ENCODE measurements at places on chromosomes 1 and 21. TPM values are rescaled to one million over a fixed set of nuclear protein-coding genes. Genes with fewer than 3 reads are reported as not detected.

DNA sequence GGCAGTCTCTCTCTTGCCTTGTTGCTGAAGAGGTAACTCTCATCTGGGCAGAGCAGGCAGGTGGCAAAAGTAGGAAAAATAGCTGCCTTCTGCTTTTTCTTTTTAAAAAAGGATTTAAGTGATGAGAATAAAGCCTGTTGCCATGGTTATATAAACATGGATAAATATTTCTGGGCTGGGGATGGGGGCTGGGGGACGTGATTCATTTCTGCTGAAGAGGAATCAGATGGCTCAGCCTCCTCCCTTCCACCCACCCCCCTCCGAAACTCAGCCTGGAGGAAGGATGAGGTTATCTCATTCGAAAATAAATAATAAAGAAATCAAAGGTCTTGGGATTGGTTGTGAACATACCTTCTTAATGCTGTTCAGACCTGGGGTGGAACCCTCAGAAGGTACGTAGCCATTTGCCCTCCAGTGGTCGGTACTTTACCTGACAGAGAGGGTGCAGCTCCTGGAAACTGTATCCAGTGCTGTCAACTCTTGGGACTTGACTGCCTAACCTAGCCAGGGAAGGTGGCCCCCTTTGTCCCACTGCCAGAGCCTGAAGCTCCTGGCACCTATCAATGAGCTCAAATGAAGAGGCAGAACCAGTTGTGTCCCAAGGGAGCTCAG, 3.8 kb upstream of the INKA2 start:
- peaks cover 18% of the 10 kb centered on the region for H3K27me3 ChIP-seq
- H3K4me1 ChIP-seq, result peaks cover 21% of the 10 kb centered on the region
- H3K36me3 ChIP-seq, result peaks cover 5% of the 10 kb centered on the region

DNA sequence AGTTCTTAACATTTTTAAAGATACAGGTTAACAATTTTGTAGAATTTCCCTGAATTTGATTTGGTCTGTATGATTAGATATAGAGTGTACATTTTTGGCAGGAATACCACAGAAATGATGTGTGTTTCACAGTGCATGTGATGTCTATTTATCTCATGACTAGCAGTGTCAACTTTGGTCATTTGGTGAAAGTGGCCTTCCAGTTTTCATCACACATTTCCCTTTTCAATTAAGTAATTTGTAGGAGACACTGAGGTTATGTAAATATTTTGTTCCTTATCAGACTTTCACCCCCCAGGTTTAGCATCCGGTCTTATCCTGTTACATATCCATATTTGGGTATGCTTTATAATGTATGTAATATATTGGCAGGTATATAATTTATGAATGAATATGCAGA, 41.8 kb downstream of the MAP3K7CL start:
- no peaks in the 10 kb centered on the region for H3K27me3 ChIP-seq
- H3K36me3 ChIP-seq, result no peaks in the 10 kb centered on the region
- no peak overlapping the region for H3K27ac ChIP-seq
- no peak overlapping the region for H3K4me3 ChIP-seq

Gene KRTAP19-1
- not detected for total RNA-seq

DNA sequence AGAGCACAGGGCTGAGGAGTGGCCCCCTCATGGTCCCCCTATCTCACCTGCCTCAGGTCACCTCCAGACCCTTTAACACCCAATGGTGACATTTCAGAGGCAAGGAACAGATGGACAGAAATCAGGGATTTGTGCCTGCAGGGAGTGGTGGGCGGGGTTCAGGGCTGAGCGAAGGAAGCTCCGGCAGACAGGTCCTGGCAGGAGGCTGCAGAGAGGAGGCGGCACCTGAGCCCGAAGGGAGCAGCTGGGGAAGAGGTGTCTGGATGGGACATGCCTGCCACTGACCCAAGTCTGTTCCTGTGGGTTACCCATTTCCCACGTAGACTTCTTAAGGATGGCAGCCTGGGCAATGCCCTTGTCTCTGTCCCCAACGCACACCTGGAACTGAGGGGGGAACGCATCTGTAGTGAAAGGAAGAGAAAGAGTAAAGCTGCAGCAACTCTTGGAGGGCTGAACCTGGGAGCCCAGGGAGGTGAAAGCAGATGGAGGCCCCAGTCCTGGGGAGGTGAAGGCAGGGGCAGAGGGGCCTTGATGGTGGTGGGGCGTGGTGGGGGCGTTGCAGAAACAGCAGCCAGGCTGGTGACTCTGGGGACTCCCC, 61.6 kb upstream of the ADARB1 start:
- DNase-seq, result no peak
- H3K27me3 ChIP-seq, result peaks cover 8% of the 10 kb centered on the region
- H3K4me3 ChIP-seq, result no peak overlapping the region
- H3K36me3 ChIP-seq, result no peaks in the 10 kb centered on the region

DNA sequence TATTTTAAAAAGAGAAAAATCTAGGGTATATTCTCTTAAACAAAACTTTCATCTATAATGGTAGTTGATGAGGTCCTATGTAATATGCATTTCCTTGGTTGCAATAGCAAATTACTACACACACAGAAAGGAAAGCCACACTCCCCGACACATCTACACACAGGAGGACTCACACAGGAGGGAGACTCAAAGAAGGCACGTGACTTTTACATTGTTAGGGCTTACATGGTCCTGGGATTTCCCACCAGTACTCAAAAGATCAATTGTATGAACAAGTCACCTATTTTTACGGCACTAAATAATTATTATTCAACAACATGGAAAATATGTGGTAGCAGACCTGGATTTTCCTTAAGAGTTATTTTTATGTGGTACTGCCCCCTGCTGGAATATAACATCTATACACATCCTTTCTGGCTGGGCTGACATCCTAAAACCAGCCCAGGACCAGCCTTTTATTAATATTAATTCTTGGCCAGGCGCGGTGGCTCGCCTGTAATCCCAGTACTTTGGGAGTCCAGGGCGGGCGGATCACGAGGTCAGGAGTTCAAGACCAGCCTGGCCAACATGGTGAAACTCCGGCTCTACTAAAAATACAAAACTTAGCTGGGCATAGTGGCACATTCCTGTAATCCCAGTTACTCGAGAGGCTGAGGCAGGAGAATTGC, 33.9 kb upstream of the LGALS8 start:
- H3K4me1 ChIP-seq, result no peaks in the 10 kb centered on the region
- DNase-seq, result no peak
- no peaks in the 10 kb centered on the region for H3K36me3 ChIP-seq
- no peak overlapping the region for H3K27ac ChIP-seq
- no peak overlapping the region for H3K4me3 ChIP-seq

- no peaks in the 10 kb centered on the region for H3K36me3 ChIP-seq
- H3K27me3 ChIP-seq, result no peaks in the 10 kb centered on the region
- H3K4me3 ChIP-seq, result no peak overlapping the region
- no peaks in the 10 kb centered on the region for H3K4me1 ChIP-seq
- no peak for DNase-seq
Observed at GRCh38 chr1:178143730-178144690, 50.1 kb downstream of the RASAL2 start.

GRCh38 chr1:66336641-66336990, 197.3 kb upstream of the SGIP1 start:
- H3K4me3 ChIP-seq, result no peak overlapping the region
- peaks cover 1% of the 10 kb centered on the region for H3K4me1 ChIP-seq
- no peak for DNase-seq
- H3K27me3 ChIP-seq, result no peaks in the 10 kb centered on the region

DNA sequence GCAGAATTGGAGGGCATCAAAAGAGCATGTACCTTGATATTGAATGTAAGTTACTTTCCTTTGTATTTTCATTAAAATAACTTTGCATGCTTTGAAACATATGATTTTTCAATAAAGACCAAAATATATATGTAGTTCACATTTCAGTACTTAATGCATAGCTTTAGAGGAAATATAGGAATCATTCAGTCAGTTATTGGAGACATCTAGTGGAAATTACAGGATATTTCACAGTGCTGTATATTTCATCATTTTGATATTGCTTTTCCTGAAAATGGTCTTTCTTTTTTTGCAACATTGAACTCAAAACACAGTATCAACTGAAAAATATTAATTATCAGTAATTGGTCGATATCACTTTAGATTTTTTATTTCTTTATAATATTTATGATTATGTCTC, 375.8 kb downstream of the NCAM2 start:
- no peak for DNase-seq
- H3K27me3 ChIP-seq, result no peaks in the 10 kb centered on the region
- H3K4me1 ChIP-seq, result no peaks in the 10 kb centered on the region
- no peak overlapping the region for H3K27ac ChIP-seq
- no peaks in the 10 kb centered on the region for H3K36me3 ChIP-seq
- H3K4me3 ChIP-seq, result no peak overlapping the region

Gene DEPDC1
- 2.5 TPM for total RNA-seq

DNA sequence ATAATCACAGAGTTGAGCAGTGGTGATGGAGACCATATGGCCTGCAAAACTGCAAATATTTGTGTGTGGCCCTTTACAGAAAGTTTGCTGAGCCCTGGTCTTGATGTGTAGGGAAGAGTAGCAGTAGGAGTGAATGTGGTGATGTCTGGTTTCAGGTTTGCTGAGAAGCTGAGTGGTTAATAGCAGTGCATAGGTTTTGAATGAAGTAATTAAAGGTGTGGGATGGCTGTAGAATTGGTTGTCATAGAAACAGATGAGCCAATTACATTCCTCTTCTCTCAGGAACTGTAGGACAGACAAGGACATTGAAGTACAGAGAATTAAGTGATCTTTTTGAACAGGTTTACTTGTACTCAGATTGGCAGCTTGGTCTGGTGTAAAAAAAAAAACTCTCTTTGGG, 37.4 kb downstream of the PRDM2 start:
- no peak overlapping the region for H3K27ac ChIP-seq
- no peaks in the 10 kb centered on the region for H3K36me3 ChIP-seq
- H3K4me3 ChIP-seq, result no peak overlapping the region

- no peak overlapping the region for H3K27ac ChIP-seq
- H3K4me3 ChIP-seq, result no peak overlapping the region
- peaks cover 19% of the 10 kb centered on the region for H3K4me1 ChIP-seq
Observed at GRCh38 chr1:229554886-229555621, 3.5 kb downstream of the ABCB10 start.

Gene LRIF1
- 21.1 TPM for total RNA-seq

Gene PGBD5
- 72.4 TPM for total RNA-seq

Gene TNFRSF9
- total RNA-seq, result 0.15 TPM

Gene ESRRG
- 9.0 TPM for total RNA-seq

DNA sequence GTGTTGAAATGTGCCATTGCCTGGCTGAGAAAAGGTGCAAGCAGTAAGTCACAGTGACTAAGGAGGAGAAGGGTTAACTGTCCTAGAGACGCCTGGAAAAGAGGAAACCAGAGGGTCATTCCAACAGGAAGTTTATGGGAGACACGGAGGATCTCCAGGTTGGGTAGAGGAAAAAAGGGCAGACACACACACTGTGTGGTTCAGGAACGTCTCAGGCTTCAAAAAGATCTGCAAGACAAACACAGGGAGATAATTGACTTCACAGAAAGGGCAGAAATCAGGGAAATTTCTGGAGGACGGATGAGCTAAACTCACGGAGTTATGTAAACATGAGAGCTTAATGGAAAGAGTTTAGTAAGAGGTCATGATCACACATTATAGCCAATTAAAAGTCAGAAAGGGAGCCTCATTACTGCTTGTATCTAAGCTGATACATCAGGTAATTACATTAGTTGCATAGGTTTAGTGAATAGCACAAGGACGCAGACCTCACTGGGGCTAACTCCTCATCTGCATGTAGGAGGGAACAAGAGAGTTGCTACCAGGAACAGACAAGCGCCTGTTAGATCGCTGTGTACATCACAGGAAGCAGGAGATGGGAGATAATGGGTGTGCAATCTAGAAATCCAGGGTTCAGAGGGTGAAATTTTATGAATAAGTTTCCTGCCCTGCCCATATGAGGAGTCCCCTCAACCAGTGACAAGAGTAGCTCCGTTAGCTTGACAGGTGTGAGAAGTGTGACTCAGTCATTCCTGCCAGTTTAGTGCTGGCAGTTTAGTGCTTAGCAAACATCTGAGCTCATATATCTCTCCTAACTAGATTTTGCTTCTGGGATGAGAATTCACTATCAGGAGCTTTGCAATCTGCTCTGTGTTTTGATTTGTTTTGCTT, 96.6 kb upstream of the TNR start:
- DNase-seq, result no peak
- H3K4me3 ChIP-seq, result no peak overlapping the region
- H3K4me1 ChIP-seq, result peaks cover 14% of the 10 kb centered on the region
- no peaks in the 10 kb centered on the region for H3K36me3 ChIP-seq

GRCh38 chr1:155977690-155978324, 540 bp downstream of the ARHGEF2 start:
- H3K27ac ChIP-seq, result peak overlapping the region; percentile 99
- peaks cover 22% of the 10 kb centered on the region for H3K27me3 ChIP-seq
- H3K36me3 ChIP-seq, result no peaks in the 10 kb centered on the region

GRCh38 chr1:71190843-71191242, 110.0 kb upstream of the ZRANB2 start:
- no peaks in the 10 kb centered on the region for H3K27me3 ChIP-seq
- H3K4me1 ChIP-seq, result no peaks in the 10 kb centered on the region
- no peak for DNase-seq
- H3K36me3 ChIP-seq, result no peaks in the 10 kb centered on the region
- no peak overlapping the region for H3K4me3 ChIP-seq

- peaks cover 2% of the 10 kb centered on the region for H3K27me3 ChIP-seq
- no peak overlapping the region for H3K4me3 ChIP-seq
- H3K27ac ChIP-seq, result no peak overlapping the region
- H3K36me3 ChIP-seq, result no peaks in the 10 kb centered on the region
Observed at GRCh38 chr1:154264454-154264853, 8.0 kb upstream of the HAX1 start.

DNA sequence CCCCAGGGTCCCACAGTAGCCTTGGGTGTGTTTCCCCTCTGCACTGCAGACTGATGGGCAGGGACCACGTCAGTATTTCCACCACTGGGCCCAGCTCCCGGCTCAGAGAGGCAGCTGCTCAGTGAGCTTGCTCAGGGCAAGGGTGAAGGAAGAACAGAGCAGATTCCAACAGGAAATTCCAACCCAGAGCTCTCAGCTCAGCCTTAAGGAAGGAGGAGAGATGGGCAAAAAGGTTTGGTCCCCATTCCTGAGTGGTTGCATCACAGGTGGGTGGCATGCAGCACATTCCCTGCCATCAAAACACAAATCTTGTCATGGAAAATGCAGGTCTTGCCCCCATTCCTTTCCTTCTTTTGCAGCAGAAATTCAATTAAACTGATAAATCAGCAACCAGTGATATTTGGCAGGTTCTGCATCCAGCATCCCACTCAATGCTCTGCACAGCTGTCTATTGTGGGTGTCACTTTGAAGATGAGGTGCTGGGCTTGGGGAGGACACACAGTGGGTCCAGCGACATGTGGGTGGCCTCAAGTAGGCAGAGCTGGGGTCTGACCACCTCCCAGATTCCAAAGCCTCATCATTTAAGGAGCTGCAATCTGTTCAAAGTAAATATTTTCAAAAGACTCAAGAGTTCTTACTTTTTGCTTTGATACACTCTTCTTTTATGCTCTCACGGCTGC, 315.4 kb downstream of the DSCAM start:
- no peak overlapping the region for H3K4me3 ChIP-seq

DNA sequence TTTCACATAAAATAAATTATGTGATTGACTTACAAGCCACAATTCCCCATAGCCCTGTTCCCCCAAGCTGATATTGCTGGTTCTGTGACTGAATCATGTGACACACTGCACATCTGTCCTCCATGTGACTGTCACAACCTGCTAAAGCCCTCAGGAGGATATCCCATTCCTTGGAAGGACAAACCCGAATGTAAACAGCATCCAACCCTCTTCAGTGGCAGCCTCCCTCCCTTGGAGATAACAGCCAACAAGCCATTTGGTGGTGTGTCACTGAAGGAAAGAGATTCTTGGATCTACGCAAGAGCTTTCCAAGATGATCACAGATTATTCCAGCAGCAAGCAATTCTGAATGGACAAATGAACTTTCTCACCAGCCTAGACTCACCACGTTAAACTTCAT, 153.9 kb upstream of the TIAM1 start:
- peaks cover 6% of the 10 kb centered on the region for H3K27me3 ChIP-seq
- H3K36me3 ChIP-seq, result no peaks in the 10 kb centered on the region
- H3K4me3 ChIP-seq, result peak overlapping the region; percentile 42
- peak overlapping the region; percentile 81 for H3K27ac ChIP-seq
- DNase-seq, result no peak

Gene SH3D21
- 11.8 TPM for total RNA-seq

Gene PDZK1IP1
- not detected for total RNA-seq

All from glutamatergic neuron (in vitro differentiated cells).